ENCODE measurements at places on chromosomes 7 and 10. TPM values are rescaled to one million over a fixed set of nuclear protein-coding genes. Genes with fewer than 3 reads are reported as not detected.

The NKX2-3 gene
- 1.0 TPM for total RNA-seq

The WEE2 gene
- total RNA-seq, result not detected

The SPDYE16 gene
- not detected for total RNA-seq

The SYT15B gene
- total RNA-seq, result not detected

The PCBD1 gene
- total RNA-seq, result 34.4 TPM

The ANKRD22 gene
- total RNA-seq, result not detected

The PDZD7 gene
- 1.0 TPM for total RNA-seq

The FAM131B gene
- 1.0 TPM for total RNA-seq

The VOPP1 gene
- 23.5 TPM for total RNA-seq

The FGFR2 gene
- 11.5 TPM for total RNA-seq

The PARG gene
- total RNA-seq, result 36.5 TPM

The C10orf90 gene
- under 0.01 TPM for total RNA-seq
